ENCODE measurements at places on chromosomes 12 and 14. TPM values are rescaled to one million over a fixed set of nuclear protein-coding genes. Genes with fewer than 3 reads are reported as not detected.

- H3K27me3 ChIP-seq: no peaks in the 10 kb centered on the region
- no peak overlapping the region for H3K4me3 ChIP-seq
- H3K4me1 ChIP-seq: no peaks in the 10 kb centered on the region
- H3K27ac ChIP-seq: no peak overlapping the region
- no peak for DNase-seq
Observed at GRCh38 chr12:62522984-62523383, 56.4 kb downstream of the MON2 start.

DNA sequence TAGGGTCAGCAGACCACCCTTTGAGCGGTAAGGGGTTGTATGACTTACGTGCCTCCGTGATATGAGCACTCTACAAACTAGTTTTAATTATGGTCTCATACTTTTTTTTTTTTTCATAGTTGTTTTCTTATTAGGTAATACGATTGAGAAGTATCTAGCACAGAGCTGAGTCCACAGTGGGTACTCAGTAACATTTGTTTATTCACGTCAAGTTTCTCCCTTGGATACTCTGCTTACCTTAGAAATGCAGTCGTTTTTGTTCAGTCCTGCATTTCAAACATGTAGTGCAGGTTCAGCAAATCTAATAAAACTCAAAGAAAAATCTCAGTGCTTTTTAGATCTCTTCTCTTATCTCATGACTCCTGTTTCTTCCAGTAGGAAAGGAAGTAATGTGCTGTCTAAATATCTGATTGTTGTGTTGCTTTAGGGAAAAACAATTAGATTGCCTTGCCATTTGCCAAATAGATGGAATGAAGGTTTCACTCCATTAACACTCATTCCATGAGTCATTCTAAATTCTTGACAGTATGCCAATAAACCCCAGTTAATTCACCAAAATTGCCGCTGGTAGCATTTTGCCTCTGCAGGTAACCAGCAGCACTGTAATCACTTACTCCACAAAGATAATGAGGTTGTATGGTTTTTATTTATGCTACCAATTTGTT is 118.9 kb downstream of the PTCSC3 start:
- H3K4me1 ChIP-seq: no peaks in the 10 kb centered on the region
- no peaks in the 10 kb centered on the region for H3K27me3 ChIP-seq
- no peaks in the 10 kb centered on the region for H3K36me3 ChIP-seq

- H3K36me3 ChIP-seq: no peaks in the 10 kb centered on the region
- H3K27ac ChIP-seq: no peak overlapping the region
- DNase-seq: no peak
Observed at GRCh38 chr14:59534361-59534987, 42.1 kb downstream of the CCDC175 start.

GRCh38 chr12:58932806-58933681 is 12.7 kb upstream of the LRIG3 start:
- no peak for DNase-seq
- H3K27ac ChIP-seq: no peak overlapping the region
- no peaks in the 10 kb centered on the region for H3K27me3 ChIP-seq
- H3K36me3 ChIP-seq: no peaks in the 10 kb centered on the region
- no peak overlapping the region for H3K4me3 ChIP-seq

- H3K27me3 ChIP-seq: no peaks in the 10 kb centered on the region
- no peak within 1 kb of the TSS for H3K4me3 ChIP-seq
- H3K27ac ChIP-seq: no peak within 1 kb of the TSS
- no peak for DNase-seq
- H3K4me1 ChIP-seq: no peaks in the 10 kb centered on the region
- no peaks in the 10 kb centered on the region for H3K36me3 ChIP-seq
Observed at GRCh38 chr14:24508155-24508840, at the start of gene CMA1. Gene CMA1 (minus strand): TSS chr14:24508265. CDS start chr14:24508235, 30 bp downstream.

The KRT81 gene
- not detected for total RNA-seq

DNA sequence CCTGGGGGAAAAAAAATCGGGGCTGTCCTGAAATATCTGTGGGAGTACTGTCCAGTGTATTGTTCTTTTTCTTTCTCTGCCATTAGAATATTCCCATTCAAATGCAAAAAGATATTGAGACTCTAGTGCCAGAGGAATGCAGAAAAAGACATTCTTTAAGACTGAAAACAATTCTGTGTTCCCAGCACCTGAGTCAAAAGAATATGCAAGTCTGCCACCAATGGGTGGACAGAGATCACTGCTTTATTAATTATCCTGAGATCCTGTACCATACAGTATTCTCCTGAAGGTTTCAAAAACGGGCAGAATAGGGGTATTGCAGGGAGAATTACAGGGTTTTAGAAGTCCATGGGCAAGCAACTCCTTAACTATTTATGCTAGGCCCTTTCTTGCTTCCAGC is 361.8 kb downstream of the C12orf50 start:
- DNase-seq: no peak
- H3K4me1 ChIP-seq: no peaks in the 10 kb centered on the region
- H3K4me3 ChIP-seq: no peak overlapping the region

DNA sequence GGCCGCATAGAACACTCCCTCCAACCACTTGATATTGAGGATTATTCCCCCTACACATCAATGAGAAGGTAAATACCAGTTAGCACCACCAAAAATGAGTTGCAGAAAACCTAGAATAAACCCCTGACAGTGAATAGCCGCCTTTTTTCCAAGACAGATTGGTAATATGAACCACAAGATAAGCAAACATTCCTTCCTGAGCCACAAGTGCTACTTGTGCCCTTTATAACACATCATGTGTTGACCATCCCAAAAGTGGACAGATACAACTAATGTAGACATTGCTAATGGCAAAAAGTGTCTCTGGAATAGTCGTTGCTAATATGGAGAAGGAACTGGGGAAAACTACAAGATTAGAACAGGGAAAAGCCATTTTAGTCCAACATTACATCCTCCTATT is 17.2 kb downstream of the NOXRED1 start:
- H3K36me3 ChIP-seq: no peaks in the 10 kb centered on the region
- H3K4me3 ChIP-seq: no peak overlapping the region
- no peaks in the 10 kb centered on the region for H3K4me1 ChIP-seq

GRCh38 chr12:57187222-57188089 is 29.1 kb upstream of the NXPH4 start:
- H3K27ac ChIP-seq: no peak overlapping the region
- H3K4me3 ChIP-seq: no peak overlapping the region
- H3K27me3 ChIP-seq: no peaks in the 10 kb centered on the region
- DNase-seq: no peak
- H3K36me3 ChIP-seq: peaks cover 80% of the 10 kb centered on the region
- no peaks in the 10 kb centered on the region for H3K4me1 ChIP-seq

- no peak overlapping the region for H3K27ac ChIP-seq
- H3K4me1 ChIP-seq: no peaks in the 10 kb centered on the region
- H3K4me3 ChIP-seq: no peak overlapping the region
- H3K36me3 ChIP-seq: no peaks in the 10 kb centered on the region
- no peaks in the 10 kb centered on the region for H3K27me3 ChIP-seq
Observed at GRCh38 chr12:68166317-68166831, 6.8 kb upstream of the IFNG start.

DNA sequence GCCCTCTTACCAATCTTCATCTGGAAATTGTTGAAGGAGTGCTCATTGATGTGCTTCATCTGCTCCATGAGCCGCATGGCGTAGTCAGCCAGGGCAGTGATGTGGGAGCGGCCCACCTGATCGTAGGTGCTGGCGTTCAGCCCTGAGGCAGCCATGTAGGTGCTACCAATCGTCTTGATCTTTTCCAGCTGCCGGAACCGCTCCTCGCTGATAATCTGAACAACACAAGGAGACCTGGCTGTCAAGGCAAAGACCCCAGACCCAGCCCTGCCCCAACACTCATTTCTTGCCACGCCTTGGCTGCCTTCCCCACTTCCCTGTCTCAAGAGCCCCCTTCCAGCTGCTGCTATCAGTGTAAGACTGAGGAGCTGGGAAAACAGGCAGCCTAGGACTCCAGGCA is 18.1 kb downstream of the ADCY6 start:
- peaks cover 88% of the 10 kb centered on the region for H3K36me3 ChIP-seq
- no peak overlapping the region for H3K4me3 ChIP-seq
- no peaks in the 10 kb centered on the region for H3K4me1 ChIP-seq
- no peak for DNase-seq

The ADSS1 gene
- total RNA-seq: 113 TPM

The SLC15A5 gene
- total RNA-seq: not detected

- H3K27ac ChIP-seq: no peak overlapping the region
- peaks cover 10% of the 10 kb centered on the region for H3K4me1 ChIP-seq
- H3K4me3 ChIP-seq: no peak overlapping the region
- peak; percentile 85 for DNase-seq
Observed at GRCh38 chr14:51780006-51780692, 80.3 kb upstream of the GNG2 start.

- H3K4me3 ChIP-seq: no peak overlapping the region
- DNase-seq: no peak
Observed at GRCh38 chr12:13124656-13125505, 21.4 kb upstream of the GSG1 start.

DNA sequence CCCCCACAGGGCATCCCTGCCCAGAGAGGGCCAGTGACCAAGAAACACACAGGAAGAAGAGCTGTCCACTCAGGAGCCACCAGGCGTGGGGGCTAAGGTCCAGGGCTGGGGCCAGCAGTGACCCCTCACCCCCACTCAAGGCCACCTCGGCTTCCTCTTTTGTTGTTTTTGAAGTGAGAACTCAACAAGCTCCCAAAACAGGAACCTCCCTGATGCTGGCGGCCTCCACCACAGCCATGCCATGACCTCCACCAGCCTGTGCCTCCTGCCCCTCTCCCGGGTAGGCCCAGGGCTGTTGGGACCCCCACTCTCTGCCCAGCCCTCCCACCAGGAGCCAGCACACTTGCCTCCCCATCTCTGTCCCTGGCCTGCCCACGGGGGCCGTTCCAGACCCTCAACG is 7.8 kb downstream of the AKT1 start:
- no peak overlapping the region for H3K4me3 ChIP-seq
- H3K4me1 ChIP-seq: no peaks in the 10 kb centered on the region
- peaks cover 18% of the 10 kb centered on the region for H3K36me3 ChIP-seq
- no peaks in the 10 kb centered on the region for H3K27me3 ChIP-seq
- no peak overlapping the region for H3K27ac ChIP-seq

GRCh38 chr14:102863381-102863780 is 59.1 kb upstream of the AMN start:
- no peaks in the 10 kb centered on the region for H3K4me1 ChIP-seq
- no peaks in the 10 kb centered on the region for H3K27me3 ChIP-seq
- H3K4me3 ChIP-seq: no peak overlapping the region

DNA sequence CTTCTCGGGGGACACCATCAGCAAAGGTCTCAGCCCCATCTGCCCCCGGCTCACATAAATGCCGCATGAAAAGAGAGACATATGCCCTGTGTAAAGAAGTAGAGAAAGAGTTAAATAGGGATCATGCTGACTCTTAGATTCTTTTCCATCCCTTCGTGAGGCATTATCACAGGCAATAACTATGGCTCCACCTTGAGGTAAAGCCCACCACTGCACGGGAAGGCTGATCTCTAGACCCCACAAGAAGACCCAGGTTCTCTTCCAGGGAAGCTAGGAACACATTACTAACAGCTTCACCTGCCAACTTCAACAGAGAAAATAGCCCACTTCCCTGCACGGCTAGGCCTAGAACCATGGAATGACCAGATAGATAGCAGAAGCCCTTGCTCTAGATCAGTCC is 14.1 kb upstream of the NOP2 start:
- H3K27ac ChIP-seq: no peak overlapping the region
- H3K27me3 ChIP-seq: no peaks in the 10 kb centered on the region
- H3K4me1 ChIP-seq: no peaks in the 10 kb centered on the region
- H3K36me3 ChIP-seq: peaks cover 97% of the 10 kb centered on the region

The NINJ2 gene
- total RNA-seq: 8.8 TPM

DNA sequence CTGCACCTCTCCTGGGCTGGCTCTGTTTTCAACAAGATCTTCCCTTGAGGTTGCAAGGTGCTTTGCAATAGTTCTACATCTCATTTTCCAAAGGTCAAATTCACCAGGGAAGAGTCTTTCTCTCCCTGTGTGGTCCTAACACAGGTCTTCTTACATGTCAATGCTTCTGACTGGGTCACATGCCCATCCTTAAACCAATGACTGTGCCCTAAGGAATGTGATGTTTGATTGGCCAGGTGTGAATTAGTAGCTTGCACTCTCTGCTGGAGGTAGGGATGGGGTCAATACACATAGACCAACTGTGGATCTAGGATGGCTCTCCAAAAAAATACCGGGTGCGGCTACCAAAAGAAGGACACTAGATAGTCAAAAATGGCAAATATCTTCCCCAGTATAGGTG is 19.9 kb upstream of the KCNK10 start:
- H3K4me1 ChIP-seq: no peaks in the 10 kb centered on the region
- no peaks in the 10 kb centered on the region for H3K27me3 ChIP-seq
- no peaks in the 10 kb centered on the region for H3K36me3 ChIP-seq
- no peak overlapping the region for H3K27ac ChIP-seq
- DNase-seq: no peak
- H3K4me3 ChIP-seq: no peak overlapping the region

The SERPINA10 gene
- not detected for total RNA-seq

- H3K27ac ChIP-seq: no peak overlapping the region
- no peaks in the 10 kb centered on the region for H3K27me3 ChIP-seq
- no peaks in the 10 kb centered on the region for H3K36me3 ChIP-seq
Observed at GRCh38 chr14:31291210-31291609, 83.6 kb upstream of the HECTD1 start.

The DIO2 gene
- 7.3 TPM for total RNA-seq

DNA sequence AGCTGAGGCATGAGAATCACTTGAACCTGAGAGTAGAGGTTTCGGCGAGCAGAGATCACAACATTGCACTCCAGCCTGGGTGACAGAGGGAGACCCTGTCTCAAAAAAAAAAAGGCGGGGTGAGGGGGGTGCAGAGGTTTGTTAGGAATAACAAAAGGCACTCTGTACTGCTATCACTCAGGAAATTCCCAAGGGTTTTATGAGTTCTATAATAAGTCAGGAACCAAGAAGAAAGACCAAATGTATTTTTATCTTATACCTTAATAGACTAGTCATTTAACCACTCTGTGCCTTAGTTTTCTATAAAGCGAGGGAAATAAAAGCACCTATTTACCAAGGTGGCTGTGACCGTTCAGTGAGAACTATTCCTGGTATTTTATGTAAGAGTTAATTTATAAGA is 319.2 kb downstream of the GPHN start:
- H3K4me3 ChIP-seq: no peak overlapping the region
- H3K4me1 ChIP-seq: no peaks in the 10 kb centered on the region
- no peak for DNase-seq
- H3K27ac ChIP-seq: no peak overlapping the region
- no peaks in the 10 kb centered on the region for H3K36me3 ChIP-seq
- no peaks in the 10 kb centered on the region for H3K27me3 ChIP-seq

DNA sequence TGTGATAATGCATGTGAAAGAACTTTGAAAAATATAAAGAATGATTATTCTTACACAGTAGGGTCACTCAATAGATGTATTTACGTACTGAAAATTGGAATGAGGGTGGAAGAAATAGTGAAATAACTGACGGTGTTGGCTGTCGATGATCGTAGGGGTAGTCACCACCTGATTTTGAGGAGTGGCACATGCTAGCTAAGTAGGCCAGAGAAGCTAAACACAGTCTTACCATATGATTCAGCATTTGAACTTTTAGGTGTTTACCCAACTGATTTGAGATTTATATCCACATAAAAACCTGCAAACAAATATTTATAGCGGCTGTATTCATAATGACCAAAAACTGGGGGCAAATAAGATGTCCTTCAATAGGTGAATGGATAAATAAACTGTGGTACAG is 47.6 kb upstream of the HIF1A start:
- DNase-seq: no peak
- no peak overlapping the region for H3K4me3 ChIP-seq
- H3K36me3 ChIP-seq: no peaks in the 10 kb centered on the region
- H3K4me1 ChIP-seq: peaks cover under 1% of the 10 kb centered on the region
- H3K27me3 ChIP-seq: no peaks in the 10 kb centered on the region

- H3K4me1 ChIP-seq: no peaks in the 10 kb centered on the region
- no peak for DNase-seq
- no peaks in the 10 kb centered on the region for H3K27me3 ChIP-seq
- no peak overlapping the region for H3K27ac ChIP-seq
- no peak overlapping the region for H3K4me3 ChIP-seq
Observed at GRCh38 chr14:69586404-69586803, 11.7 kb upstream of the CCDC177 start.
